IPS DF 19.7 (cell line): ENCODE measurements at places on chromosomes 12 and 14.
A peak's percentile ranks its signal among the peaks of the same experiment; 100 is the strongest.

DNA sequence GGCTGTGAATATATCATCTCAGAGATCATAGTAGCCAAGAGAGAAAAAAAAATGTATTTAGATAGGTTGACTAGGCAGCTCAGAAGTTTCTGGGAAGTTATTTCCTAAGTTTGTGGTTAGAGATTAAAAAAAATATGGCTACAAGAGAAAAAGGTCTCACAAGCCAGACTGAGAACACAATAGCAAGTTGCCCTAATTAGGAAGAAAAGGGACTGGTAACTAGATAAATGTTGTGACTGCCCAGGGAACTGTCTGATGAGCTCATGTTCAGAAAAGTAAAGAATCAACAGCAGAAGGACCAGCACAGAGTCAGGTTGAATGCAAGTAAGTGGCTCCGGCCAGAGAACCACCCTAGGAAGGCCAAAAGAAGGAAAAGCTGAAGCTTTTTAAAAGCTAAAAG lies 256.6 kb downstream of the PRKD1 start:
- no peak for DNase-seq

GRCh38 chr12:93839064-93839463 lies 161.9 kb downstream of the CRADD start:
- no peak for DNase-seq

GRCh38 chr12:114166362-114166761 lies 200.2 kb upstream of the RBM19 start:
- peak; percentile 33 for DNase-seq

DNA sequence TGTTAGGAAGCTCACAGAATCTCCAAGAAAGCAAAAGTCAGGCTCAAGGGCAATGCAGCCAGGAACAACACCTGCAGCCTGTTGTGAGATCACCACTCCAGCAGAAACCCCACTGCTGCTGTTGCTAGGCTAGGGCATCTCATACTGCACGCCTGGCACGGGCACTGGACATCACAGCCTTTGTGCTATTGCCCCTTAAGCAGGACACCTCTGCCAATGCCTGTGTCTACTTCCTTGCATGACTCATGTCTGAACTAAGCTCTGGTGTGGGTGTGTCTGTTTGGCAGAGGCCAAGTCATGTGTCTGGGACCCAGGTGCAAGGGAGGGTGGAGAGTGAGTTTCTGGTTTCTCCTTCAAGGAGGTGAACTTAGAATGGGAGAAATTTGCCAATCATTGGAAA lies 10.0 kb upstream of the DDX47 start:
- no peak for DNase-seq

DNA sequence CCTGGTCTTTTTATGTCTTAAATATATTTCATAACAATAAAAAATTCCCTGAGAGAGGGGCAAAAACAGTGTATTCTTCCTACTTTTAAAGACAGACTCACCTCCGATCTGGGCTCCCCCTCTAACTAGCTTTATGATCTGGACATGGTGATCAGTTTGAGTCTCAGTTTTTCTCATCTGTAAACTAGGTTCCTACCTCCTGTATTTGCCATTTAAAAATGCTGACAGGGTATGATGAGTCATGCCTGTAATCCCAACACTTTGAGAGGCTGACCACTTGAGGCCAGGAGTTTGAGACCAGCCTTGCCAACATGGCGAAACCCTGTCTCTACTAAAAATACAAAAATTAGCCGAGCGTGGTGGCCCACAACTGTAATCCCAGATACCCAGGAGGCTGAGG lies 114.8 kb upstream of the LHX5 start:
- DNase-seq = no peak

GRCh38 chr12:110074089-110074488 lies 25.8 kb upstream of the C12orf76 start:
- no peak for DNase-seq

GRCh38 chr14:84760489-84761126 lies 769.3 kb upstream of the FLRT2 start:
- no peak for DNase-seq

- DNase-seq = no peak
Observed at GRCh38 chr12:905261-906031, 44.0 kb downstream of the RAD52 start.

GRCh38 chr12:91040096-91040755 lies 17.6 kb downstream of the KERA start:
- no peak for DNase-seq

DNA sequence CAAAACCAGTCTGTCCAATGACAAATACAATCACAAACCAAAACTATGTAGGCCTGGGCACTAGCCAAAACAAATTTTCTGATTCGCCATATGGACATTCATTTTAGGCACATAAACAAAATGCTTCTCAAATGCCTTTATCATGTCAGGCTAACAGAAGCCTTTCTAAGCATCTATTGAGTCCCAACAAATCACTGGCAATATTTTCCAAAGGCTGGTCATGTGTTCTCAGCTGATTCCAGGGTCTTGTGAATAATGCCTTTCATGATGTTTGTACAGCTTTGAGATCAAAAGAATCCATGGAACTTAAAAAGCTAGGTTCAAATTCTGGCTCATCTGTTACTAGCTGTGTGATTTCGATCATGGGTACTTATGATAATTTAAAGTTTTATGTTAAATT lies 16.1 kb downstream of the FSCB start:
- DNase-seq = no peak

DNA sequence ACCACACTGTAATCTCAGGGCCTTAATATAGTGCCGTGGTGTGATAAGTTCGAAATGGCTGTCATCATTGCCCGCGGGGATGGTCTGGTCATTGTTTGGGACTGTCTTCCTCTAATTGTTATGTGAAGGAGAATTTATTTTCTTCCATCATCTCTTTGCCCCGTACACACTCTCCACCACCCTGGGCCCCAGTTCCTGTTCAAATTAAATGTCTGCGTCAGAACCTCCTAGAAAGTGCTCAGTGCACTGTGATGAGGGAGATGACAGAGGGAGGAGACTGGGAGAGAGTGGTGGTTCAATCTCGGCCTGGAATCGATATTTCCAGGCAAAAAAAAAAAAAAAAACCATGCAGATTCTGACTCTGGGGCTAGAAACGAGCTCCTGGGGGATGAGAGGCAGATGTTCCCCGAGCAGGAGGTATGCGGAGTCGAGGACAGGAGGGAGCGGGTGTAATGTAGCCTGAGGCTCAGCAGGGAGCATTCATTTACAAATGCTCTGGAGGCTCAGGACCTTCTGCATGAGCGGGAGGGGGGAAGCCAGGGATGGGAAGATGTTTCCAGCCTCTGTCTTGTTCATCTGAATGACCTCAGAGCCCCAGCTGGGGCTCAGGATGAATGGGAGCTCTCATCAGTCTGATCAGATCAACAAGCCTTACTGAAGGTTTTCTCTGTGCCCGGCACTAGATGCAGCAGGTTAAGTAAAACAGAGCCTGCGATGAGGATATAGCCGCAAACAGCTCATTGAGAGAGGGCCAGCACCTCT lies 219.5 kb downstream of the TBX5 start:
- DNase-seq = peak; percentile 78

DNA sequence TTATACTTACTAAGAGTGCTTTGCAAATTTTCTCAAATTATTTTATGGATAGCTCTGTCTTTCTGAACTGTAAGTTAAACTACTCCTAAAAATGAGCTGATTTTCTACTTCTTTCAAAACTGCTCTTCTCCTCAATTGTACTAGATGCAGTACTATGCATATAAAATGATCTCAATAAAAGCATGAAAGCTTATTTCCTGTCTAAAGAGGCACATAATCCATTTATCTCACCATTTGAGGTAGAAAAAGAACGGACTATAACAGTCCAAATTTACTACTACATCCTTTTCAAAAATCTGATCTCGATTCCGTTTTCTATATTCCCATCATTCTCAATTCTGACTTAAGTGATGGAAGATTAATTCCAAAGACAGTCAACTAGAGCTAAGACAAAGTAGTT lies 14.4 kb downstream of the SLIRP start:
- DNase-seq = no peak

DNA sequence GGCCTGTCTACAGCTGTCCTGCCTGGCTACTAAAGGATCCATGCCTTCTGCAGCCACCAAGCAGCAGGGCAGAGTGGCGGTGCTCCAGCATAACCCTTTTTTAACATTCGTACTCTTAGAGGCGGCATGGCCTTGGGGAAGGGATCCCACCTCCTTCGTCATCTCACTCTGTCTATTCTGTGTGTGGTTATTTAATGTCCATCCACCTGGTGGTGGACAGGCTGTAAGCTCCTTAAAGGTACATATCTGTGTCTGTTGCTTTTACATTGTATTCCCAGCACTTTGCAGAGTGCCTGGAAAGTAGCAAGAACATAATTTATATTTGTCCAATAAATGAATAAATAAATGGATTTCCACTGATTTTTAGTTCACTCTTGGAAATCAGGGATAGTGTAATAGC lies 15.7 kb upstream of the ACOT1 start:
- DNase-seq = no peak

- no peak for DNase-seq
Observed at GRCh38 chr14:77126461-77126990, 15.1 kb downstream of the ZDHHC22 start.

DNA sequence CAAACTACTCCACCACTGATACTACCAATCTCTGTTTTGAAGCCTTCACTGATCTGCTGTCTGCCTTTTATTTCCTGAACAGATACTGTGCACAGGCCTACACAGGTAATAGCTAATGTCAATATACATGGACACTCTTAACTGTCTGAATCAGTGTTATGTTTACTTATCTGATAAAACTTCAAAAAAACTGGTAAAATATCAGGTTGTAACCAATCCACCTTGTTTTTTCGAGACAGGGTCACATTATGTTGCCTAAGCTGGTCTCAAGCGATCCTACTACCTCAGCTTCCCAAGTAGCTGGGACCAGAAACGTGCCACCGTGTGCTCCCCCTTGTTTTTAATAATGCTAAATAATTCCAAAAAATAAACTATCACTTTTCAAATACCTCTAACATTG lies 43.5 kb downstream of the HECTD1 start:
- DNase-seq = no peak

- no peak for DNase-seq
Observed at GRCh38 chr12:87152075-87152474, 877.1 kb downstream of the C12orf50 start.

DNA sequence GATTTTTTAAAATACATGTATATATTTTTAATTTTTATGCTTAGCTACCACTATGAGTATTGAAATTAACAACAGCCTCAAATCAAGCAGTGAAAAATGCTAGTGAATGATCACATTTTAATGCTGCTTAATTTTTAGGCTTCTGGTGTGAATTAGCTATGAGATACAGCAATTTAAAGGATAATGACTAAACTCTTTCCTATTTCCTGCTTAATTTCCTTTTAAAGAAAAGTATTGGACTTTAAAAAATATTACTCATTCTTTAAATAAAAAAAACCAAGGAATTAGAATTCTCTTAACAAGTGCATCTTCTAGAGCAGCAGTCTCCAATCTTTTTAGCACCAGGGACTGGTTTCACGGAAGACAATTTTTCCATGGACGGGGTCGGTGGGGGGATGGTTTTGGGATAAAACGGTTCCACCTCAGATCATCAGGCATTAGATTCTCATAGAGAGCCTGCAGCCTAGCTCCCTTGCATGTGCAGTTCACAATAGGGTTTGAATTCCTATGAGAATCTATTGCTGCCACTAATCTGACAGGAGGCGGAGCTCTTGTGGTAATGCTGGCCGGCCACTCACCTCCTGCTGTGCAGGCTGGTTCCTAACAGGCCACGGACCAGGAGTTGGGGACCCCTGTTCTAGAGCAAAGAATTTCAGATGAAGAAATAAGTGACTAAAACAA lies 18.6 kb upstream of the NTN4 start:
- no peak for DNase-seq

DNA sequence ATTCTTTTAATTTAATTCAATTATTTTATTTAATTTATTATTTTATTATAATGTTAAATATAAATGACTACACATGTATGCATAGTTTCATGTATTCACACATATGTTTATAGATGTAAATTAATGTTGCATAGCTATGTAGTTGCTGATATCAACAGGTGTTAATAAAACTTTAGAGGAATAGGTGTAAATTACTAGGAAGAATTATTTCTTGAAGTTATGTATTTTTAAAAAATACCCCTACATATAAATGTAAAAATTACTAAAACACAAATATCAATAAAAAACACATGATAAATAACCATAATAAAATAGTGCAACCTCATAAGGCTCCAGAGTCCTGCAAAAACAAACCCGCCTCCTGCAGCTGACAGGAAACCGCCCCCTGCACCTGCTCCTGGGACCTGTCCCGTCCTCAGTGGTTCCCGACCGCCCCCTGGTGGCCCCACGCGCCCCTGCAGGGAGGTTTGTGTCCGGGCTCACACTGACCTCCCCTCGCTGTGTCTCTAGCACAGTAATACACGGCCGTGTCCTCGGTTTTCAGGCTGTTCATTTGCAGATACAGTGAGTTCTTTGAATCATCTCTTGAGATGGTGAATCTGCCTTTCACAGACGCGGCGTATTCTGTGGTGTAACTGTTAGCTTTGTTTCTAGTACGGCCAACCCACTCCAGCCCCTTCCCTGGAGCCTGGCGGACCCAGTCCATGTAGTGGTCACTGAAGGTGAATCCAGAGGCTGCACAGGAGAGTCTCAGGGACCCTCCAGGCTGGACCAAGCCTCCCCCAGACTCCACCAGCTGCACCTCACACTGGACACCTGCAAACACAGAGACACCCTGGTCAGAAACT lies 1264.0 kb downstream of the TMEM121 start:
- DNase-seq = no peak

GRCh38 chr12:13071305-13072280 lies 27.4 kb downstream of the FAM234B start:
- DNase-seq = no peak

- DNase-seq = no peak
Observed at GRCh38 chr14:68853749-68854148, 60.9 kb upstream of the ZFP36L1 start.

DNA sequence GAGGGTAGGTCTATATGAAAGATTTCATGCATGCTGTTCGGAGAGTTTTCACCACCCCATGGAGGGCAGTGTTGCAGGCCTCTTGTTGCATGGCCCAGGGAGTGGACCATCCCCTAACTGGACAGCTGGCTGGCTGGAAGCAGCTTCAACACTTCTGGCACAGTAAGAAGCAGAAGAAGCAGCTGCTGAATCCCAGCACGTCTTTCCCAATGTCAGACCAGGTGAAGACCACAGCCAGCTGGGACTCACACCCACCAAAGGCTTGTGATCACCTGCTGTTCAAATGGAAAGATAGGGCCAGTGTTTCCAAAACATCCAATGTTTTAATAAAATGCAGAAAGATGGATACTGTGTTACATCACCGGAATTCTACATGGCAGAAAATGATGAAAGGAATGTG lies 1423.6 kb downstream of the AACS start:
- no peak for DNase-seq

DNA sequence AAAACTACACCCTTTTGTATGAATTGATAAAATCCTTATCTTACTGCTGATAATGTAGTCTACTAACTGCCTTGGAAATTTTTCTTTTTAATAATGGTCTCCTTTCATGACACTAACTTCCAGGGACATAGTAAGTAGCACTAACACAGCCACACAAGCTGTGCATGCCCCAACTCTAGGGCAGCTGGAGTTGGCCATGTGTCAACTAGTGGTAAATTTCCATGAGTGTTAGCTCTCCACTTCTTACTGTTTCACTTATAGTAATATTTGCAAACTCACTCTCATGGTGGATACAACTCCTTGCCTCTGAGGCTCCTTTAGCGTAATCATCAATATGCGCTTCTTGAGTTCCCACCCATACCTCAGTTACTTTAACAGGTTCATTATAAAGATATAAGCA lies 38.0 kb downstream of the LGR5 start:
- DNase-seq = no peak
